Thyroid gland (tissue), 4 donors: ENCODE measurements at places on chromosomes 1 and 21. TPM values are rescaled to one million over a fixed set of nuclear protein-coding genes. Genes with fewer than 3 reads are reported as not detected.

Gene FMN2
- total RNA-seq = 0.78 TPM

Gene SV2A
- total RNA-seq = 3.0 TPM

Gene NTRK1
- 1.2 TPM for total RNA-seq

Gene SLFNL1
- 1.7 TPM for total RNA-seq

Gene LIN28A
- total RNA-seq = not detected

Gene IL12RB2
- total RNA-seq = 0.45 TPM

Gene AKNAD1
- not detected for total RNA-seq

Gene ACKR1
- total RNA-seq = 13.3 TPM

GRCh38 chr1:236099355-236099974 lies 34.6 kb upstream of the NID1 start:
- H3K4me1 ChIP-seq = no peaks in the 10 kb centered on the region
- H3K27ac ChIP-seq = no peak overlapping the region
- no peak for DNase-seq
- H3K27me3 ChIP-seq = no peaks in the 10 kb centered on the region

GRCh38 chr1:17031436-17031835 lies 19.7 kb upstream of the ATP13A2 start:
- H3K27ac ChIP-seq = no peak overlapping the region
- H3K4me3 ChIP-seq = no peak overlapping the region
- peaks cover 11% of the 10 kb centered on the region for H3K36me3 ChIP-seq
- DNase-seq = no peak
- H3K4me1 ChIP-seq = peaks cover 7% of the 10 kb centered on the region

DNA sequence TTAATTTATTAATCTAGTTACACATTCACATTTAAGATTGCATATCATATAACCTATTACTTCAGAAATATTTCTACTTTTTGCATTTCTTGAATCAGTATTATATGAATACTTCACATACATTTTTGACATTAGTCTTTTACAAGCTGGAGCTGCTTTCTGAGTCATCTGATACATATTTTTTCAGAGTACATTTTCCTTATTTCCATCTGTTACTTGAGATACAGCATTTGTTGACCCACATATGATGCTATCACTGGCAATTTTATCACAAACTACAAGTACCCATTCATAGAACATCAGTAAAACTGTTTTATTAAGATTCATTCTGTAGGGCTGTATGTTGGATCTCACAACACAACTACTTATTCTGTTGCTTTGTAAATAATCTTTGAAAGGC lies 367.2 kb upstream of the ST6GALNAC5 start:
- H3K4me1 ChIP-seq = no peaks in the 10 kb centered on the region
- no peak for DNase-seq
- no peak overlapping the region for H3K27ac ChIP-seq
- H3K27me3 ChIP-seq = no peaks in the 10 kb centered on the region
- H3K36me3 ChIP-seq = no peaks in the 10 kb centered on the region

DNA sequence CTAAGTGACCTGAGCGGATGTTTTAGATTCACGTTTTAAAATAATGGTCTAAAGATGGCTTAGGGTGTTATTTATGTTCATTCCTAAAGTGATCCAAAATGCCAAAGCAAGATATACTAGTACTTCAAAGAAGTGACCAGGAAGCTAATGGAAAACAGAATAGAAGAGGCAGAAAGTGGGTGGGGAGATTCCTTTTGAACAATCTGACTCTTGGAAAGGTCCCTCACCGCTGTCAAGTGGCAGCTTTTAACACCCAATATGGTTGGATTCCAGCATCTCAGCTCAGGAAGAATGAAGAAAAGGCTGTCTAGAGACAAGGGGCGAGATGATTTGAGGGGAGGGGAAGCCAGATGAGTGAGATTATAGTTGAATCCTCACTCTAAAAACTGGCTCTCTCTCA lies 90.3 kb downstream of the SCMH1 start:
- H3K4me3 ChIP-seq = no peak overlapping the region
- H3K36me3 ChIP-seq = peaks cover 6% of the 10 kb centered on the region
- peaks cover 23% of the 10 kb centered on the region for H3K4me1 ChIP-seq
- H3K27me3 ChIP-seq = no peaks in the 10 kb centered on the region

DNA sequence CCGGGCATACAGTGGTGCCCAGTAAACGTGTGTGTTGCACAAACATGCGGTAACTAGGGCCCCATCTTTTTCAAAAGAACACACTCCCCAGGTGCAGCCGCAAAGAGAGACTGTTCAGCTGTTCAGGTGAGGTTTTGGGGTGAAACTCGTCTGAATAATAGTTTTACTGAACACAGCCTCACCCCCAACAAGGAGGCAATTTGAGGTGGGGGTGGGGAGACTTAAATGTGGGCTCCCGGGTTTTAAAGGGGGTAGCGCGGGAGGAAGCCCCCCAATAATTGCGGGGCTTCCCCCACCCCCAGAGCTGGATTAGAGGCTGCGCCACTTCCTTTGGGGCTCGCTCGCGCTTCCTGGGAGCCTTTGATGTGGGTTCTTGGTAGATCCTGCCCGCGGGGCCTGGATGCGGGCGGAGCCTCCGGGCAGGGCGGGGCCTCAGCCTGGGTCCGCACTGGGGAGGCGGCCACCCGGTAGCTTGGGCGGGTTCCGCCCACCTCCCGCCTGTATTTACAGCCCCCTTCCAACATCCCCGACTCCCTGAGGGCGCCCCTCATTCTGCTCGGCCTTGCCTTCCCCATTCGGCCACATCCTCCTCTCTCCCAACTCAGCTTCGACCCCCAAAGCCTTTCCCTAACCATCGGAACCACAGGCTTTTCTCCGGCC lies 6.4 kb upstream of the EPHA2 start:
- DNase-seq = no peak
- H3K4me1 ChIP-seq = no peaks in the 10 kb centered on the region
- no peak overlapping the region for H3K27ac ChIP-seq
- no peaks in the 10 kb centered on the region for H3K27me3 ChIP-seq
- H3K36me3 ChIP-seq = no peaks in the 10 kb centered on the region
- no peak overlapping the region for H3K4me3 ChIP-seq

DNA sequence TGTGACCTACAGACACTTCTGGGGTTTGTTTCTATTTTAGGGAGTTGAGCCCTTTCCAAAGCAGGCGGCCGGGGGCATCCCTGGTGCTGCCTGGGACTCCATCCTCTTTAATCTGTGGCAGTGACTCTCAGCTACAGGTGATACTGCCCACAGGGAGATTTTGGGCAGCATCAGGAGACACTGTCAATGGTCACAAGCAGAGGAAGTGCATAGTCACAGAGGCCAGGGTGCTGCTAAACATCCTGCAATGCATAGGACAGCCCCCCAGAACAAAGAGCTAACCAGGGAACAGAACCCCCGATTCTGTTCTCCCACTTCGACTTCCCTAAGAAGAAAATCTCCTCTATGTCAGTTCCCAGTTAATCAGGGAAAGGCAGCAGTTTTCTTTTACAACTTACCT lies 66.2 kb downstream of the TEX35 start:
- H3K4me3 ChIP-seq = no peak overlapping the region
- no peaks in the 10 kb centered on the region for H3K27me3 ChIP-seq
- DNase-seq = no peak
- H3K4me1 ChIP-seq = peaks cover 44% of the 10 kb centered on the region
- H3K27ac ChIP-seq = no peak overlapping the region
- no peaks in the 10 kb centered on the region for H3K36me3 ChIP-seq

DNA sequence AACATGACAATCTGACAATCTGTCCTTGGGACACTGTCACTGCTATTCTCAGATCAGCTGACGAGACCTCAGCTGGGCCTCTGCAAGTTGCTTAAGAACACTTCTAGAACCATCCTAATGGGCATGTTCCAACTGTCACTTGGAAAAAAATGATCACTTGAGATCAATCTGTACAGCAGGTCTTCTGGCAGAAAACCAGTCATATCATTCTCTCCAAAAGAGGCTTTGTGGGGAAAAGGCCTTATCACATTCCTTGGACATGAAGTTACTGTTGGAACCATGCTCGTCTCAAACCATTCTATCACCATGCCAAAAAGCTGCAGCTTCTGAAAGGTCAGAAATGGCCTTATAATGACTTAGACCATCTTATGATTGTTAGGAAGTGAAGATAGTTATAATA lies 744.2 kb downstream of the USP25 start:
- H3K36me3 ChIP-seq = no peaks in the 10 kb centered on the region
- peak overlapping the region; percentile 5 for H3K27ac ChIP-seq
- DNase-seq = no peak
- no peak overlapping the region for H3K4me3 ChIP-seq

DNA sequence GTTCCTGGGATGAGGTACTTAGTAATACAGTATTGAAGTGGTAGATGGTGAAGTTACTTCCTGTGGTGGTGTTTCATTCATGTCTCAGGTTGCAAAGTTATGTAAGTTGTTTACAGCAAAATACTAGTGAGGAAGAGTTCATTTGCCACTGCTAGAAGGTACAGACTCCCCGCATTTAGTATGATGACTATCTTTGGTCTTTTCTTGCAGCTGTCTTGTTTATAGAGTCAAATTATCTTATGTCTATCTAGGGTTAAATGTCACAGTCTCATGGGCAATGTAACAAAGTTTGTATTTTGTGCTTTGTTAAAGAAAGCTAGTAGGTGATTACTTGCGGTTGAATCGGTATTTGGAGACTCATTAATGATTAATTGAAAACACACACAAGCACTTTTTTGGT lies 50.2 kb downstream of the LRRC8D start:
- DNase-seq = no peak
- H3K27ac ChIP-seq = no peak overlapping the region
- peaks cover 5% of the 10 kb centered on the region for H3K4me1 ChIP-seq
- H3K4me3 ChIP-seq = no peak overlapping the region
- no peaks in the 10 kb centered on the region for H3K36me3 ChIP-seq

DNA sequence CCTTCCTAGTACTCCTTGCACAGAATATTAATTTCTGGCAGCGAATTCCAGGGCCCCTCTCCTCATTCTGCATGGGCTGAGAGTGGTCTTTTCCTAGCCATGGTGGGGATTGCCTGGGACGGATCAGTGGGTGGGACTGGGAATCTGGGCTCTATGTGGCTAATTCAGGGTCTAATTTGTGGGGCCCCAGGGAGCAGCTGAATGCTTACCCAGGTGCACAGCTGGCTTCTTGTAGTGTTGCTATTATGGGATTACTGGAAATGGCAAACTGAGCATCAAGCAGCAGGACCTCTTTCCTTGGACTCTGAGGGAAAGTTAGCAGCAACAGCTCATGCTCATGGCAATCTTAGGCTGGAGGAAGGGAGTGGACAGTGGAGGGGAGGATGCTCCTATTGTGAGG lies 187.1 kb upstream of the CACNA1E start:
- no peak for DNase-seq
- no peak overlapping the region for H3K4me3 ChIP-seq
- H3K27ac ChIP-seq = no peak overlapping the region
- no peaks in the 10 kb centered on the region for H3K4me1 ChIP-seq

GRCh38 chr1:24996983-24997893 lies 67.2 kb upstream of the RUNX3 start:
- peak; percentile 7 for DNase-seq
- no peaks in the 10 kb centered on the region for H3K36me3 ChIP-seq
- no peak overlapping the region for H3K27ac ChIP-seq
- no peaks in the 10 kb centered on the region for H3K4me1 ChIP-seq
- H3K4me3 ChIP-seq = no peak overlapping the region
- H3K27me3 ChIP-seq = no peaks in the 10 kb centered on the region

GRCh38 chr1:109096120-109096519 lies 5.6 kb downstream of the TMEM167B start:
- peaks cover 21% of the 10 kb centered on the region for H3K36me3 ChIP-seq
- H3K4me1 ChIP-seq = peaks cover 25% of the 10 kb centered on the region
- H3K27ac ChIP-seq = no peak overlapping the region
- DNase-seq = no peak

DNA sequence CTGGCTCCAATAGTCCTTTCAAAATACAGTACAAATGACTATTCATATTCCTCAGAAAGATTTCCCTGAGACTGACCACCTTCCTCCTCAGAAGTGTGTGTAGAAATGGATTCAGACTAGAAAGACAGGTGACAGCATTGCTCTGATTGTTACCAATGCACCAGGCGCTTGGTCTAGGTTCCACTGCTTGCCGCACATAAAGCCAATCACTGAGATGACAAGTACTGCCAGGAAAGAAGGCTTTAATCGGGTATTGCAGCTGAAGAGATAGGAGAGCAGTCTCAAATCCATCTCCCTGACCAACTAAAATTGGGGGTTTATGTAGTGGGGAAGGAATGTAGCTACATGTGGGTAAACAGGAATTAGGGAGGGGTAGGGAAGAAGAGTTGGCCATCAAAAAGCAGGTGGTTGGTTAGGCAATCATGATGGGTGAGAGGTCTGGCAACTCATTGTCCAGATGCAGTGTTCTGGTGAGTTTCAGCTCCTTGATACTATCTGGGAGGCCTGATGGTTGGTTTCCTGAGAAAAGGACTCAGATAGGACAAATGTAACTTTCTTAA lies 98.0 kb downstream of the KCNH1 start:
- H3K4me1 ChIP-seq = no peaks in the 10 kb centered on the region
- H3K4me3 ChIP-seq = no peak overlapping the region
- H3K27ac ChIP-seq = no peak overlapping the region

GRCh38 chr1:40401473-40402201 lies 28.1 kb downstream of the SMAP2 start:
- no peak for DNase-seq
- H3K36me3 ChIP-seq = no peaks in the 10 kb centered on the region
- H3K27ac ChIP-seq = no peak overlapping the region
- no peaks in the 10 kb centered on the region for H3K27me3 ChIP-seq
- H3K4me3 ChIP-seq = no peak overlapping the region

GRCh38 chr21:16873596-16873995 lies 639.2 kb upstream of the CXADR start:
- no peaks in the 10 kb centered on the region for H3K27me3 ChIP-seq
- no peaks in the 10 kb centered on the region for H3K36me3 ChIP-seq
- DNase-seq = no peak
- no peaks in the 10 kb centered on the region for H3K4me1 ChIP-seq
- H3K27ac ChIP-seq = no peak overlapping the region

GRCh38 chr1:96837781-96838216 lies 116.2 kb downstream of the PTBP2 start:
- no peaks in the 10 kb centered on the region for H3K27me3 ChIP-seq
- DNase-seq = no peak
- no peak overlapping the region for H3K4me3 ChIP-seq
- no peak overlapping the region for H3K27ac ChIP-seq
- H3K4me1 ChIP-seq = no peaks in the 10 kb centered on the region

DNA sequence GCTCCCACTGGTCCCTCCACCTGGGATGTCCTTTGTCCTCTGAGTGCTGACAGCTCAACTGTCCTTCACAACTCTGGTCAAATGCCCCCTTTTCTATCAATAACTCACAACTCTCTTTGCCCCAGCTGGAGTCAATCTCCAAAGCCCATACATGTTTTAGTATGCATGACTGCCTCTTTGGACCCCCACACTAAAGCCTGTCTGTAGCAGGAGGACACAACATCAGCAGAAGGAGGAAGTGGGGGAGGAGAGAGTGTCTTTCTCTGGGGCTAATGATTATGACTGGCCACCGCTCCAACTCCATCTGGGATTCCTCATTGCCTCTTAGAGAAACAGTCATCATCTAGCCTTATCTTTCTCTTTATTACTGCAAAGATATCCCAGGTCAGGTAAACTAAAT lies 186.6 kb upstream of the FGGY start:
- H3K4me1 ChIP-seq = no peaks in the 10 kb centered on the region
- H3K4me3 ChIP-seq = no peak overlapping the region
- H3K27ac ChIP-seq = no peak overlapping the region
- no peaks in the 10 kb centered on the region for H3K36me3 ChIP-seq
- H3K27me3 ChIP-seq = no peaks in the 10 kb centered on the region
- DNase-seq = no peak
